Activated CD4-positive, alpha-beta T cell treated with anti-CD3 and anti-CD28 coated beads, Interleukin-2, amount 50 U/mL, for 24 hours (primary cell): ENCODE measurements at places on chromosomes 1 and 21.

GRCh38 chr1:164914208-164914607, 355.2 kb downstream of the PBX1 start:
- no peak for DNase-seq

DNA sequence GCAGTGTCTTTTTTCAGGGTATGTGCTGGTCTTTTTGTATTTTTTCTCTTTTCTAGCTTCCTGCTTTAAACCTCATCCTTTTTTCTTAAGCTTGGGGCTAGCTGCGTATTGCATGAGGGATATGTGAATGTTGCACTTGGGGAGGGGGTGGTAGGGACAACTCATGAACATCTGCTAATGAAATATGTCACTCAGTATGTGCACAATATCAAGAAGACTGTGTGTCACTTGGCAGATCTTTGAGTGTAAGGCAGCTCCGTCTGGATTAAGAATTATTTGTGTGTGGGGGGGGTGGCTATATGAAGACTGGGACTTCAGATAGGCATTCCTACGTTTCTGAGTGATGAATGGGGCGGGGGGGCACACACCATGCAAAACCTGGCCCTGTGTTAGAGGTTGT, 170.4 kb upstream of the CACNA1E start:
- no peak for DNase-seq

GRCh38 chr1:13623021-13623637, 39.5 kb downstream of the PDPN start:
- DNase-seq, result no peak

DNA sequence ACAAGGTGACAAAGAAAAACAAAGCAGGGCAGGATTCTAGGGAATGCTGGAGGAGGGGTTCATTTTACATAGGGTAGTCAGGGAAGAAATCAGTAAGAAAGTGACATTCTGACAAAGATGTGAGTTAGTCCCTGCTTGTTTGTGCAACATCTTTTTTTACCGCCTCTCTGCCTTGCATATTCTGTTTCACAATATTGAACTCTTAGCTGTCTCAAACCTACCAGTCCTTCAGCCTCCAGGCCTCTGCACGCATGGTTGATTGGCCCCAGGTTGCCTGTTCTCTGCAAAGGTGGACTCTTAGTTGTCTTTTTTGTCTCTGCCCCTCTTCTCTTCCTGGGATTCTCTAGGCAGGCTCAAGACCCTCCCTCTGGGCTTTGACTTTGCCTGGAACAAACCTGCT, 152.2 kb upstream of the RUNX1 start:
- DNase-seq, result no peak

DNA sequence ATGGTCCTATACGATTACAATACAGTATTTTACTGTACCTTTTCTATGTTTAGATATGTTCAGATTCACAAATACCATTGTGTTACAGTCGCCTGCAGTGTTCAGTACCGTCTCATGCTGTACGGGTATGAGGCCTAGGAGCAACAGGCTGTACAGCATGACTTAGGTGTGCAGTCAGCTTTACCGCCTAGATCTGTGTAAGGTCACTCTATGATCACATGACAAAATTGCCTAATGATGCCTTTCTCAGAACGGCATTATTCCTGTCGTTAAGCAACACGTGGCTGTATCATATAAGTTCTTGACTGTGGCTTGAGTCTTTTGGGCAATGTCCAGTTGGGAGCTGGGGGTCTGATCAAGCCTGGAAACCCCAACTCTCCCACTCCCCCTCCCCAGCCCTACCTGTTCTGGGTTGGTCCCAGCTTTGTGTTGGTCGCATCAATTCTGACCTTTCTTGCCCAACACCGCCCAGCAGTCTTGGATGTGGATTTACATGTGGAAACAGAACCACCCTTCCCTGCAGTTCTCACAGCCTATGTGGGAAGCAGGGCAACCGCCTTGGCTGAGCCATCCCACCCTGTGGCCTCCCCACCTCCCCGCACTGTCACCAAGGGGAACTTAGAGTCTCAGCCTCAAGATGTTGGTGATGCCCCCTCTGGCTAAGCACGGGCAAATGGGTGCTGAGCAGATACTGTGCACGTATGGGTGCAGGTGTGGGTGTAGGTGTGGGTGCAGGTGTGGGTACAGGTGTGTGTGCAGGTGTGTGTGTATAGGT, 80.2 kb upstream of the ACTL8 start:
- no peak for DNase-seq

DNA sequence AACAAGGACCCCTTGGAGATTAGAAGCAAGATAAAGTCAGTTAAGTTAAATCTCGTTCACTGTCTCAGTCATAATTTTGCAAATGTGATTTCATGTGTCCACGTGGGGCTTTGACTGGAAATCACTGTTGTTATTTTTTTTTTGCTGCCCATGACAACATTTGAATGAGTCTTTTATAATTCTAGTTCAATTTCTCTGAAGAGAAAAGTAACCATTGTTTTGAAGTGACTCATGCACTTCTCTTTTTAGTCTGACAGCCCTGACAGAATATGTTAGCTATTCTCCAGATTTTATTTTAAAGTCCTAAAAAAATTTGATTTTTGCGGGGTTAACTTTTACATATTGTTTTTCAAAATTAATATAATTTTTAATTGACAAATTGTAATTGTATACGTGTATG, 30.7 kb upstream of the NLRP3 start:
- no peak for DNase-seq

- DNase-seq, result no peak
These were observed 87.3 kb upstream of the CD53 start for GRCh38 chr1:110785612-110786011.

DNA sequence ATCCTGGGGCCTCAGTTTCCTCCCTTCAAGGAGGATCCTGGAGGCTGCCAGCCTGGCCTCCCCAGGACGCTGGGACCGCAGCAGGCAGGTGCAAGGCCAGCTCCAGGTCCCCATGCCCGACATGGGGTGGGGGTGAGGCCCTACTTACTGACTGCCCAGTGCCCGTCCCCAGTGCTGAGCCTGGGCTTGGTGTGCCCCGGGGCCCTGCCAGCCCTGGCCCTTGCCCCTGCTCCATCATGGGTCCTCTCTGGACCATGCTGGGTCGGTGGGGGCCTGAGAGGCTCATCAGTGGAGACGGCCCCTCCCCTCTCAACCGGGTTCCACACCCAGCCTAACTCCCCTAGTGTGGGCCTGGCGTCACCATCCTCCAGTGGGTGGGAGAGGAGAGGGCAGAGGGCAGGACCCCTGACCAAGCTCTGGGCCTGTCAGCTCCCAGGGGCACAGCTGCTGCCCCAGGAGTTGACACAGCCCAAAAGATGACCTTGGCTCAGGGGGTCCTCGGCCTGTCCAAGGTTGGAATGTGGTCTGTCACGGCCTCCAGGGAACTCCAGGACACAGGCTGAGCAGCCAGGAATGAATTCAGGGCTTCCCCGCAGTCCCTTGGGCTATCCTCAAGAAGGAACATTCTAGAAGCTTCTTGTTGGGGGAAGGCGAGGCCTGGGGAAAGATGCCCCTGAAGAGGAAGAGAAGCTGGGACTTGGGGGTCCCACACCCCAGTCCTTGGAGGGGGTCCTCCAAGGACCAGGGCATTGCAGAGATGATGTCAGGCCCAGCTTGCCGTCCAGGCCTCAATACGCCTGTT, 17.6 kb upstream of the ARF1 start:
- DNase-seq, result no peak

DNA sequence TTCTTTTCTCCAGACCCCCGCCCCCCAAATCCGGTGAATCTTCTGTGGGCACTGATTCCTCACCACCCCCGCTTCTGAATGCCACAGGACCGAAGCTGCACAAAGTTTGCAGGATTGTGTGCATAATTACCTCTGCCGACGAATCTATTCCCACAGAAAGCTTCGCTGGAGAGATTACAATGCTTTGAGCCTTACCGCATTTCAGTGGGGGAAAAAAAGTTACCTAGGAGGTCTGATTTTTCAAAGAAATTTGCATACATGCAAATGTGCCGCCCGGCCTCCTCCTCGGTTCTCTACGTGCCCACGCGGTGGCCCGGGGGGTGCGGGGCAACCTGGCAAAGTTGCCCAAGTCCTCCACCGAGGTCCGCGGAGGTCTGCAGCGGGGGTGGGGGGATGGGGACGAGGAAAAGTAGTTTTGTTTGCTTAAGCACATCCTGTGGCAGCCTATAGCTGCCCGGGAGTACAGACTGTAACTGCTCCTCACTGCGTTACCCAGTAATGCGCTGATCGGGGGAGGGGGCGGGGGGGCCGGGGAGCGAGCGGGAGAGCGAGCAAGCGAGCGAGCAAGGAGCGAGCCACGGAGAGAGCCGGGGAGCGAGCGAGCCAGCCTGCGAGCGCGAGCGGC, 563 bp upstream of the NFIA start:
- peak; percentile 44 for DNase-seq

GRCh38 chr21:26686705-26687104, 113.6 kb upstream of the CYYR1 start:
- no peak for DNase-seq

GRCh38 chr21:29640080-29640508, 299.7 kb downstream of the GRIK1 start:
- DNase-seq, result no peak

DNA sequence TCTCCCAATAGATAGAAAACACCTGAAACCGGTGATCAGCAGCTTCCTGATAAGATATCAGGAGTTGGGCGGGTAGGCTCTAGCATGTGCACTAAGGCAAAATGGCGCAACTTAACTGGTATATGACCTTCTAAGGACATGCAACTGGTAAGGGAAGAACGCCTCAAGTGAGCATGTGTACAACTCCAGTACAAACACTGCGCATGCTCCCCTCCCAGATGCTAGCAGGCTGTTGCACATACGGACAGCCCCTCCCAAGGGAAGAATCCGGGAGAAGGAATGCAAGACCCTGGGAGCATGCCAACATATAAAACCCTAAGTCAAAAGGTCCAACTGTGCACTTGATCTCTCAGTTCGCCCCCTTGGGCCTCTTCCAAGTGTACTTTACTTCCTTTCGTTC, 110.8 kb downstream of the TSEN15 start:
- no peak for DNase-seq

GRCh38 chr1:191804311-191804710, 354.0 kb upstream of the RGS18 start:
- no peak for DNase-seq

- DNase-seq, result no peak
These were observed 26.8 kb downstream of the PALMD start for GRCh38 chr1:99672530-99673213.

GRCh38 chr21:27189870-27190269, 223.0 kb upstream of the ADAMTS5 start:
- DNase-seq, result no peak

DNA sequence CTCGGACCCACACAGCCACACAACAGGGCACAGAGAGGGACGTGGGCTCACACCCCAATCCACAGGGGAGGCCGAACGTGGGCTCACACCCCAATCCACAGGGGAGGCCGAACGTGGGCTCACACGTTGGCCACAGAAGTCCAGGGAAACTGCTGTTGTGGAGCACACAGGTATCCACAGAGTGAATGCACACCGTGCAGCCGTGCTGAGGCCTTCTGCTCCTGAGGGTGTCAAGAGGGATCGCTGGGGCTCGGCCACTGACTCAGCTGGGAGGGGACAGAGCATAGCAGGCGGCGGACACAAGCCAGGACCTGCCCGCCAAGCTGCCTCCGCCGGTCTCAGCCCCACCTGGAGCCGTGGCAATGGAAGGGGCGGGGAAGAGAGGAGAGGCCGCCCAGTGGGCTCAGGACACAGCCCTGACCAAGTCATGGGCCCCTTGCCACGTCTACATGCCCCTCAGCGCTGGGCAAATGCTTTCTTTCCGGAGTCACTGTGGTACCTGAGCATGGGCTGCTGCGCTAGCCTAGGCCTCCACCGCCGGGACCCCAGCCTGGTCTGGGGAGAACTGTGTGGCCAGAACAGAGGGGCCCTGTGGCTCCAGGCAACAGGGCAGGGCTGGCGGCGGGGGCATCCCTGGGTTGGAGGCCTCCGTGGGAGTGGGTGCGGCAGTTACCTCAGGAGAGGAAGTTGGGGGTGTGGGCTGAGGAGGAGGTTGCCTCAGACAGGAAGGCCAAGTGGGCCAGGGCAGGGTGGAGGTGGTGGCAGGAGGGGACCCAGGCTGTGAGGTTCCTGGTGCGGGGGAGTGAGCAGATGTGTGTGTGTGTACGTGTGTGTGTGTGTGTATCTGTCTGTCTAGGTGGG, 1.2 kb downstream of the SYTL1 start:
- no peak for DNase-seq

- no peak for DNase-seq
These were observed 199.6 kb downstream of the LTN1 start for GRCh38 chr21:28793043-28793442.

DNA sequence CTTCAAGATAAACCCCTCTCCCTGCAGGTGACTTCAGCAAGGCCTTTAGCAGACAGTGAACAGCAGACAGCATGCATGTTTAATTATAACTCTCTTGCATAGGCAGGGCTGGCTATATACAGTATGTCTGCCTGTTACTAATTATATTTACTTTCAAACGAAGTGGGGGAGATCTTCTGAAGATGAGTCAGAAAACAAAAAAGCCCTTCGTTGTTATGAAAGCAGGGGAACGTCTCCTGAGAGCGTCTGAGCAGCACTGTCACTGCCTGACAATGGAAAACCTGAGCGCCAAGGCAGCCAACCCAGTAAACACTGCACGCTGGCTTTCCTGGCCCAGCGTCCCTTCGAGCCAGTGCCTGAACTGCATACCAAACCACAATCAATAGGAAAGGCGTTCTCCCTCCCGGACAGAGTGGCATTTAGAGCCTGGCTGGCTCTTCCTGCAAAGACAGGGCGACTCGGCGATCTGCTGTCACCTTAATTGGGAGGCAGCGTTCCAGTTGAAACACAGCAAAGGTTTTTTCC, 54.1 kb downstream of the TOMM20 start:
- DNase-seq, result peak; percentile 38

- no peak for DNase-seq
These were observed 5.6 kb upstream of the PTCH2 start for GRCh38 chr1:44848456-44849181.

- no peak for DNase-seq
These were observed 98.2 kb downstream of the PTPN14 start for GRCh38 chr1:214453109-214453722.

- no peak for DNase-seq
These were observed 18.1 kb downstream of the C1orf115 start for GRCh38 chr1:220708244-220708643.

- no peak for DNase-seq
These were observed 430.1 kb upstream of the PTBP2 start for GRCh38 chr1:96291468-96291867.

- DNase-seq, result no peak
These were observed 31.1 kb downstream of the CNST start for GRCh38 chr1:246597340-246597739.

- no peak for DNase-seq
These were observed 38.3 kb downstream of the ABCG1 start for GRCh38 chr21:42257091-42257765.
